ENCODE measurements at places on chromosomes 6 and 20.

DNA sequence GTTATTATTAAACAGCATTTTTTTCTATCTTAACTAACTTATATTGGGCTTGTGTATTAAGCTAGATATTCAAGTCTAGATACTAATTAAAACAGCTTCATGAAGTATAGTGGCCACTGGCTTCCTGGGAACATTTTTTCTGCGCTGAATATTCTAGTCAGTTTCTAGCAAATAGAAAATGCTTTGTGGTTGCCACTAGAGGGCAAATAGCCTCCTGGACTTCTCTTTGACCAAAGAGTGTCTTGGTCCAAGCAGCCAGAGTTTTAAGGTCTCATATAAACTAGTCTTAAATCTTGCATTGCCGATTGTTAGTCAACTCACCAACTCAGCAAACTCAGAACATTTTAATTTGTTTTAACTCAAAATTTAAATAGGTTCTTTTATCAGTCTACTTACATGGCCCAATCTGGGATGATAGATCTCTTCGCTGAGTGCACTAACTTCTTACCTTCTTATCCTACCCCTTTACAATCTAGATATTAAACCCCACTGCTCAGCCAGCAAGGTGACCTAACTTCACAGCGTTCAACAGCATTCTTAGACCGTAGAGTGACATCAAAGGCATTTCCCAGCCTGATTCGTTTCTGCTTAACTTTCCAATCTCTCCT, 24.6 kb upstream of the ID4 start:
- peak; percentile 38 for DNase-seq

DNA sequence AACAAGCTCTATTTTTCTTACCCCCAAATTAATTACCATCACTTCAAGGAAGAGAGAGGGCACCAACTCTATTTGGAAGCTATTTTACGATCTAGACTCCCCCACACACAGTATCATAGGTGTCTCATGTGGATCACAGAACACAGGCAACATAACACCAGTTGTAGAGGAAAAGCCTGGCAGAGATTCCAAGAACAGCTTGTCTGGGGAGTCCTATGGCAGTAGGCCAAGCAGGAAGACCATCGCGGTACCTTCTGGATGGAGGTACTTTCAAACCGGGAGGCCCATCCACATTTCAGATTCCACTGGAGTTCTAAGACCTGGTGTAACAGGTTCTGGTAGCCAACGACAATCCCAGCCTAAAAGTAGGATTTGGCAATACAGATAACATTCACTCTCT, 37.6 kb upstream of the SPDEF start:
- DNase-seq, result no peak

- DNase-seq, result peak; percentile 95
Measured at GRCh38 chr6:3911614-3912336, 62.6 kb downstream of the FAM50B start.

GRCh38 chr6:111661541-111662061, 55.9 kb upstream of the TRAF3IP2 start:
- DNase-seq, result no peak

DNA sequence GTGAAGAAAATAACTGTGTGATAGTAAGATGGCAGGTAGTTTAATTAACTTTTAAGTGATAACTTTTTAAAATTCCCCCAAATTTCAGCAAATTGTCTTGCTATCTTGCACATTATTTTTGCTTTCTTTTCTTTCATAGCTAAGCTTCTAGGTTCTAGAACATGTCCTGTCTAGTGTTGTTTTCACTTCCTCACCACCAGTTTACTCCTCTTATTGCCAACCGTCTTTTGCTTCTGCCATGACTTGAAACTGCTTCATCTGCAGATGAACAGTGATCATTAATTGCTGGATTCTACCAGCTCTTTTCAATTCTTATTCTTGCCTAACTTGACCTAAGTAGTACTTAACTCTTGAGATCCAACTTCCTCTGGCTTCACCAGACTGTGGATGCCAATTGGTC, 137.8 kb downstream of the CENPW start:
- no peak for DNase-seq

DNA sequence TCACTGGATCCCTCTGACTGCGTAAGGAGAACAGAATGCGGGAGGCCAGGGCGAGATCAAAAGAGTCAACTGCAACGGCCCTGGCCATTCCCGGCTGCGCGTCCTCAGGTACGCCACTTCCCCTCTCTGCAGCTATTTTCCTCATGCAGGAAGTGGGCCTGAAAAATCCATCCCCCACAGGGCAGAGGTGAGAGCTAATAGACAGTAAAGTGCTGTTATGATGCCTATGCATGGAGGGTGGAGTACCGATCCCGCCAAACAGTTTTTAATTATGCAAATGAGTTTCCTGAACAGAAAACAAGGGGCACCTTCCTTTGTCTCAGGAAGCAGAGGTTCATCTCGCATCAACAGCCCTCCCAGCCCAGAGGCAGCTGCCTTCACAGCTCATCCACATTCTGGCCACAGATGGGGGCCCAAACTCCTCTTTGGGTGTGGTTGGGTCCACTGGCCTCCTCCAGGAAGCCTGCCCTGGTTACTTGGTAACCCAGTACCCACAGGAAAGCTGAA, 9.3 kb downstream of the PREX1 start:
- no peak for DNase-seq

- DNase-seq, result no peak
Measured at GRCh38 chr6:100662264-100662663, 197.5 kb upstream of the SIM1 start.

- DNase-seq, result no peak
Measured at GRCh38 chr6:80151635-80152034, 45.2 kb downstream of the BCKDHB start.

DNA sequence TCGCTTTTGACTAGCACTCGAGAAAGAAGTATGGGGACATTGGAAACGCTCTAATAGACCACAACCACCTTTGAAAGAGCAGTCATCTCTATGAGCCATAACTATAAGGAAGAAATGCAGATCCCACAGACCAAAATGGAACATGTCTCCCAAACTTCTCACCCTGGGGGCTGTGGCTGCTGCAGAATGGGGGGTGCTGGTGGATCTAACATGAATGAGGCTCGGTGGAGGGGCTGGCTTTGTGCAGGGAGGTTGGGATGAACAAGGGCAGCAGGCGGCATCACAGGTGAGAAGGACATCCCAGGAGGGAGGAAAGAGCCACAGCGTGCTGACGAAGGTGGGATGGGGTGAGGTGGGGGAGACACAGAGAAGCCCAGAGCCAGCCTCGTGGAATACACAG, 10.5 kb upstream of the CCR6 start:
- DNase-seq, result no peak

DNA sequence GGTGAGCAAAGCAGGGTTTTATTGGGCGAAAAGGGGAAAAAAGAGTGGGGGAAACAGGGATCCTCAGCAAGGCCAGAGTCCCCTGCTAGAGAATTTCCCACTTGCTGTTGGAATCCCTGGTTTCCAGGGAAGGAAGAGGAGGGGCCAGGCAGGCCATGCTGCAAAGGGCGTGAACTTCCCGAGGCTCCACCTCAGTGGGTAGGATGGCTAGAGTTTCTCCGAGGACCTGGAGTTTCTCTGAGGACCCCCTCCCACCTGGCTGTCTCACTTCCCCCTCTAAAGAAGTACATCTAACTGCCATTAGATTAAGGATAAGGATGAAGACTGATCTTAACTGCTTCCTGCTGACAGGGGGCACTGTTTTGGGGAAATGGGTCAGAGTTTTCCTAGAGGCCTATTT, 1239.3 kb upstream of the GJE1 start:
- no peak for DNase-seq

- no peak for DNase-seq
Measured at GRCh38 chr6:151092591-151092990, 147.2 kb upstream of the AKAP12 start.

- no peak for DNase-seq
Measured at GRCh38 chr6:146388736-146389364, 154.8 kb upstream of the RAB32 start.

DNA sequence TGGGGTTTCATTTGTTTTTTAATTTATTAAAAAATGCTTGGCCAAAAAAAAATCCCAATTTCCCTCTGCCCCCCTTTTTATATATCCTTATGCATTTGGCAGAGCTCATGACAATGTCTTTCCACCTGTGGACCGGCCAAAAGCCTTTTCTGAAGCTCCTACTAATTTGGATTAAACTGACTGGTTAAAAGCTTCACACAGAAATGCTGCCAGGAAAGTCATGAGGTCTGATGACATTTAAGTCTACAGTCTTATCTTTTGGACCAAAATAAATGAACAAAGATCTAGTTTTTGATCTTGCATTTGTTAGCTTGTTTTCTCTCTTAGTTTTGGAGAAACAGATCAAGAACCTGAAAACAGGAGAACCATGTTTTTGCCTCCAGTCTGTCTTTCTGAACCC, 66.1 kb downstream of the TRMT11 start:
- no peak for DNase-seq

GRCh38 chr6:121578216-121578615, 142.8 kb downstream of the GJA1 start:
- no peak for DNase-seq

GRCh38 chr20:7383216-7383615, 557.0 kb downstream of the HAO1 start:
- no peak for DNase-seq
